ENCODE measurements at places on chromosomes 16 and 17.

- DNase-seq: no peak
Measured at GRCh38 chr17:82890339-82890730, 50.5 kb upstream of the ZNF750 start.

- DNase-seq: no peak
Measured at GRCh38 chr17:43840814-43841213, 6.2 kb upstream of the CD300LG start.

GRCh38 chr17:1767358-1767757 lies 5.5 kb downstream of the SERPINF1 start:
- DNase-seq: no peak

GRCh38 chr17:72930031-72930430 lies 162.5 kb downstream of the SLC39A11 start:
- DNase-seq: no peak

DNA sequence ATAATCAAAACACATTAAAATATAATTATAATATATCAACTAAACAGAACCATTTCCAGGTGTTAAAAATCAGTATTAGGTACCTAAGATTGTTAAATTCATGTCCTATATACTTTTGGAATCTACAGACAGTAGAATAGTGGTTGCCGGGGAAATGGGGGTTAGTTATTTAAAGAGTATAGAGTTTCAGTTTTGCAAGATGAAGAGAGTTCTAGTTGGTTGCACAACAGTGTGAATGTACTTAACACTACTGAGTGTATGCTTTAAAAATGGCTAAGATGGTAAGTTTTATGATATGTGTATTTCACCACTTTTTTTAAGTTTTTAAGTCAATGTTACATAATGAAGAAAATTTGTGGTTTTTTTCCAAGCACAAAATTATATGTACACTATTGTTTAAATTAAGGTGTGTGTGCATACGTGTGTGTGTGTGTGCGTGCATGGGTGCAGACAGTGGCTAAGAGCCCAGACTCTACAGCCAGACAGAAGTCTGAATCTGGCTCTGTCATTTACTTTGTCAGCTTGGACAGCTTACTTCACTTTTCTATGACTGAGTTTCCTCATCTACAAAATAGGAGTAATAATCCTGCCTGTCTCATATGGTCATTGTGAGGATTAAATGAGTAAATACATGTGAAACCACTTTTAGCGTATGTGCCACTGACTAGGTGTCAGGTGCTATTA lies 25.3 kb upstream of the PHAF1 start:
- DNase-seq: no peak
